Activated naive CD4-positive, alpha-beta T cell treated with anti-CD3 and anti-CD28 coated beads for 36 hours (primary cell): ENCODE measurements at places on chromosomes 11 and 22.

DNA sequence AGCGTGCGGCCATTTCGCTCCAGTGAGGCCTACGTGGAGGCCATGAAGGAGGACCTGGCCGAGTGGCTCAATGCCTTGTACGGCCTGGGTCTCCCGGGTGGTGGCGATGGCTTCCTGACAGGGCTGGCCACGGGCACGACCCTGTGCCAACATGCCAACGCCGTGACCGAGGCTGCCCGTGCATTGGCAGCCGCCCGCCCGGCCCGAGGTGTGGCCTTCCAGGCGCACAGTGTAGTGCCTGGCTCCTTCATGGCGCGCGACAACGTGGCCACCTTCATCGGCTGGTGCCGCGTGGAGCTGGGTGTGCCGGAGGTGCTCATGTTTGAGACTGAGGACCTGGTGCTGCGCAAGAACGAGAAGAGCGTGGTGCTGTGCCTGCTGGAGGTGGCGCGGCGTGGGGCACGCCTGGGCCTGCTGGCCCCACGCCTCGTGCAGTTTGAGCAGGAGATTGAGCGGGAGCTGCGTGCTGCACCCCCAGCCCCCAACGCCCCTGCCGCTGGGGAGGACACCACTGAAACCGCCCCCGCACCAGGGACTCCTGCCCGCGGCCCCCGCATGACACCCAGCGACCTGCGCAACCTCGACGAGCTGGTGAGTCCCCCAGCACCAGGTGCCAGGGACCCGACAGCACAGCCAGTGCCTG lies 1.8 kb downstream of the GAS2L1 start:
- DNase-seq, result no peak

- DNase-seq, result no peak
Observed at GRCh38 chr11:59218319-59218718, 5.6 kb upstream of the MPEG1 start.

DNA sequence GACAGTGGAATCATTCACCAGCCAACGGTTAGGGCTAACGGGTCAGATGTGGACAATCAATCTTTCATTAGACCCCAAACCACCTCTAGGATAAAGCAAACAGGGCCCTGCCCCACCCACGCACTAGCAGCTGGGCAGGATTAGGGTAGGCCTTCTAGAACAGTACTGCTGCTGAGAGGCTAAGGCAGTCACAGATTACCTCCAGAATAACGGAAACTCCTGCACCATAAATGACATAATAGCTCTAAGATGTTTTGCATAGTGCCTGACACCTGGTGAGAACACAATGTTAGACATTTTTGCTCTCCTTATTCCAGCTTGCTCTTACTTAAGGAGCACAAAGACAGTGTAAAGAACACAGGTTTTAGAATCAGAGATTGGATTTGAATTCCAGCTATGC lies 1.8 kb downstream of the SYTL2 start:
- DNase-seq, result peak; percentile 40

GRCh38 chr11:45688472-45689033 lies 23.1 kb upstream of the CHST1 start:
- DNase-seq, result no peak

GRCh38 chr22:39173787-39174497 lies 21.5 kb upstream of the CBX7 start:
- peak; percentile 60 for DNase-seq
